ENCODE measurements at places on chromosomes 4 and X.
A peak's percentile ranks its signal among the peaks of the same experiment; 100 is the strongest.

GRCh38 chr4:163548481-163549243 is 54.2 kb downstream of the TMA16 start:
- peak; percentile 52 for DNase-seq

DNA sequence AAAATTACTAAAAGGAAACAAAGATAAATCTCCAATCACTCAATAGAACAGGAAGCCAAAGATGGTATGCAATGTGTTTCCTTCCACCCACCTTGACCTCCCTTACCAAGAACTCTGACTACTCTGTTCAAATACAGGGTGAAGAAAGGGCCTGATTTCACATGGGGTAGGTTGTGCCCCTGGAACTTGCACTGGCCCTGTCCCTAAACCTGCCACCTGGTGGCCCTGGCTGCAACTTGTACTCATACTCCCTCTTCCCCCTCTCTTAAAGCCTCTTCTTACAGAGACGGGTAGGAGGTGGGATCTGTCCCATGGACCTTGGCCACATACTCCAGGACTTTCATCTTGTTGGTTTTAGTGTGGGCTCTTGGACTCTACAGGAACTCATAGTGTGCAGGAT is 17.3 kb upstream of the TMEM185A start:
- no peak for DNase-seq

GRCh38 chrX:22032084-22032483 is at the start of gene PHEX:
Gene PHEX (plus strand): TSS chrX:22032325. CDS start chrX:22033006, 681 bp downstream.
- no peak for DNase-seq

DNA sequence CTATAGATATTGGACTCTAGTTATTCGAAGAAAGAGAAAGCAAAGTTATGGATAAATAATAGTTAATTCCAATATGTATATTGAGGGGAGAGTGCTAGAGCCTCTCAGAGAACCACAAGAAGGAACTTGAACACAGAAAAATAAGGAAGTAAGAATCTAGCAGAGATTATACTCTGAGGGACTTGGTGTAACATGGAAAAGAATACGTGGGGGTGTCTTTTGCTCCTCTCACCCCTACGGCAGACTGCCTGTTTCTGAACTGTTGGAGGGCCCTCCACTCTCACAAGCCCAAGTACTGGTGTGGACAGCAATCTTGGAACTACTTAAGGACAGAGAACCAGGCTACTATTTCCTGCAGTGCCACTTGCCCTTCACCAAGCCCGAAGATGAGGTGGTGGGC is 1174.4 kb upstream of the PCDH10 start:
- no peak for DNase-seq

- no peak for DNase-seq
These were observed 20.9 kb downstream of the HMGB3 start for GRCh38 chrX:151004085-151004484.

DNA sequence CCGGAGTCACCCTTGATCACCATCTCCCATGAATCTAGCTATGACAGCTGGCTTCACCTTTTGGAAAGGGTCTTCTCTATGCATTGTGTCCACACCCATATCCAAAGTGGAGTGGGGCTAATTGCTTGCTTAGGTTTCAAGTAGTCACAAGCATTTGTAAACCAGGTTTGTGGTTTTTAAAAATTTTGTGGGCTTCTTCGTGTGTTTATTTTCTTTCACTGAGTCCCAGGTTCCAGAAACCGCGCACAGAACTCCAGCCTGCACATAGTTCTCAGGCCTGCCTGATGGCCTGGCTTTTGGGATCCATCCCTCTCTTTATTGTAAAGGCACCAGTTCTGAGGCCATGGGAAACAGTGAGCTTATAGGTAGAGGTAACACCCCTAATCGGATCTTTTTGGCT is 70.2 kb upstream of the TLR3 start:
- no peak for DNase-seq

All from SK-N-SH (cell line).